Upper lobe of right lung (tissue), 1 donor: ENCODE measurements at places on chromosomes 2 and 18.

- H3K36me3 ChIP-seq, result no peaks in the 10 kb centered on the region
- H3K27ac ChIP-seq, result no peak overlapping the region
- H3K4me3 ChIP-seq, result no peak overlapping the region
- no peak for DNase-seq
- no peaks in the 10 kb centered on the region for H3K4me1 ChIP-seq
Observed at GRCh38 chr2:67083951-67084350, 313.2 kb upstream of the ETAA1 start.

GRCh38 chr18:49072940-49073339 is 122.2 kb upstream of the SMAD7 start:
- no peak overlapping the region for H3K4me3 ChIP-seq
- peak overlapping the region; percentile 19 for H3K27ac ChIP-seq
- no peaks in the 10 kb centered on the region for H3K36me3 ChIP-seq
- no peak for DNase-seq

GRCh38 chr2:177474301-177474700 is 81.7 kb downstream of the AGPS start:
- H3K27me3 ChIP-seq, result no peaks in the 10 kb centered on the region
- no peak for DNase-seq
- no peaks in the 10 kb centered on the region for H3K4me1 ChIP-seq
- peaks cover 12% of the 10 kb centered on the region for H3K36me3 ChIP-seq
- H3K4me3 ChIP-seq, result no peak overlapping the region

DNA sequence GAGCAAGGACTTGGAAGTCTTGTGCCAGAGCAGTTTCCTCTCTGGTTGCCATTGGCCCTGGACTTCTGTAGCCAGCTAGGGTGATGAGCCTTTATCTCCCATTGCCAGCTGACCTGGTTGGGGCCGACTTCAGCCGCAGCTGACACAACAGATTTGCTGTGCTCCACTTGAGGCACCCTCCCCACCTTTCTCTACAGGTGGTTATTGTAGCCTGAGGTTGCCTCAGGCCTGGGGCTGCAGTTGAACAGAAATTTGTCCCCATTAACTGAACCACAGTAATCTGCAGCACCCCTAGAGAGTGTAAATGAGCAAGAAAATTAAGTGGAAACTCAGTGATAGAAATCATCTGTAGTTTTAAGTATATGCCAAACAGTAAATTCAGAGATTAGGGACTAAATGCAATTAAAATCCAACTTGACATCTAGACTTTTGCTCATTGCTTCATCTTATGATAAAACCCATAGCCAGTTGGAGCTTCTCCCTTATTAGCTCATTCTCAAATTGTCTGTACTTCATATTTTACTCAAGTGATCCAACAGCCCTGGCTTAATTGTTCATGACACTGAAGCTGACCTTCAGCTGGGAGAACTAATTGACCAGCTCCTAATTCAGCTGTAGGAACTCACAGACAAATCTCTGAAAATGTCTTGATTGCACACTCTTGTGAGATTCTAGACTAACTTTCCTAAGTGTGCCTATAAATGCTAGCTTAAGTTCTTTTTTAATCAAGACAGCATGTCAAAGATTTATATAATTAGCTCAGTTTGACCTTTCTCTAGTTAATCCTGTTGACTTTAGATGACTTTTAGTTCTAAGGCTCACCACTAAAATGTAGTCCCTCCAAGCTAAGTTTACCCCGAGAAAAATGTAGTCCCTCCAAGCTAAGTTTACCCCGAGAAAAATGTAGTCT is 48.9 kb downstream of the COPS8 start:
- no peak overlapping the region for H3K4me3 ChIP-seq
- no peaks in the 10 kb centered on the region for H3K36me3 ChIP-seq
- no peaks in the 10 kb centered on the region for H3K27me3 ChIP-seq
- DNase-seq, result no peak

DNA sequence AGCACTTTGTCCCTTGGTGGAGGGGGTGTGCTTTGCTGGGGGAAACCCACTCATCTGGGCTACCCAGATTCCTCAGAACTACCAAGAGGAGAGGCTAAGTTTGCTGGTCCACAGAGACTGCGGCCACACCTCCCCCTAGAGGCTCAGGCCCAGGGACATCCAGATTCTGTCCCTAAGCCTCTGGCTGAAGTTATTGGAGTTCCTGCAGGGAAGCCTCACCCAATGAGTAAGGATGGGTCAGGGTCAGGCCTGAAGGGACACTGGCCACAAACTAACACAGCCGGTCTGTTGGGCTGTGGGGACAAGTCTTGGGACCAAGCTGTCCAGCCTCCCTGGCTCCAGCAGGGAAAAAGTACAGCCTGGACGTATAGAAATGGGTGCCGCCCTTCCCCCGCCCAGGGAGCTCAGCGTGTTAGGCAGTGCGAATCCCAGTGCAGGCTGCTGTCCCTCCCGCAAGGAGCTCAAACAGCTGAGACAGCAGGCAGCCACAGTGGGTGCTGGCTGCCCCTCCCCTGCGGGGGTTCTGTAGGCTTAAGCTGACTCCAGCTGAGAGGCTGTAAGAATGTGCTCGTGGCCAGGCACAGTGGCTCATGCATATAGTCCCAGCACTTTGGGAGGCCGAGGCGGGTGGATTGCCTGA is 86.9 kb upstream of the ARL5A start:
- H3K4me3 ChIP-seq, result no peak overlapping the region
- no peaks in the 10 kb centered on the region for H3K27me3 ChIP-seq
- no peaks in the 10 kb centered on the region for H3K4me1 ChIP-seq
- no peak for DNase-seq
- no peak overlapping the region for H3K27ac ChIP-seq
